Cortex of kidney (tissue), 1 donor: ENCODE measurements at places on chromosomes 3 and 15.

- no peak for DNase-seq
These were observed 61.0 kb downstream of the GTPBP8 start for GRCh38 chr3:113051787-113052186.

DNA sequence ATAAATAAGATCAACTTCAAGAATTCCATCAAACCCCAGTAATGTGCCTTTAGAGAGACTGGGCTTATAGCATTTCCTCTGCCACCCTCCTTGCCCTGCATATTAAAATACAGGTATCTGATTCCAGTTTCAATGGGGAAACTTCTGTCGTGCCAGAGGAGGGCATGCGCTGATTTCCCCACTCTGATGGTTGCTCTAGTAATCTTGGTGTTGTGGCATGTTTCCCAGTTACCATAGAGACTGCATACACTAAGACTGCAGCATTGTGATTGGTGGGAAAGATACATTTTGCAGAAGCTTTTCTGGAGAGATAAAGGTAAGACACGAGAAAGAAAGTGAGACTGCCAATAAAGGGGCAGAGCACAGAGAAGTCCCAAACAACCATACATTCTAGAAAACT lies 225.6 kb downstream of the TIGIT start:
- no peak for DNase-seq

GRCh38 chr15:68335655-68336054 lies 58.1 kb downstream of the FEM1B start:
- DNase-seq = no peak

GRCh38 chr15:27746401-27746955 lies 352.6 kb downstream of the OCA2 start:
- DNase-seq = no peak

DNA sequence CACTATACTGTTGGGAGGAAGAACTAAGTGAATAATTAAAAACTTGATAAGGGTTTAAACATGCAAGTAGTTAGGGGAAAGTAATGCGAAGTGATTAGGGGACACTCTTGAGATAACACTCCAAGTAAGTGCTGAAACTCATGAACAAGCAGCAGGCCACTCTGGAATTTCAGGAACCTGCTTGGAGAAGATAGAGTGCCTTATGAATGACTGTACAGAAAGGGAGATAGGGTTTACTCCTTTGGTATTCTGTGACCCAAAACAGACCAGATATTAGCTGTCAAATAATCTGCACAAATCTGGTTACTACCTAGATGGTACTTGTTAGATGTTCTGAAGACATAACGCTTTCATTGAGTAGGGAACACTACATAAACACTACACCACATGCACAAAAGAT lies 85.6 kb downstream of the FRMD4B start:
- DNase-seq = no peak

GRCh38 chr3:119261055-119261454 lies 20.4 kb upstream of the B4GALT4 start:
- no peak for DNase-seq

- no peak for DNase-seq
These were observed 89.1 kb upstream of the PHLDB2 start for GRCh38 chr3:111769992-111770352.

DNA sequence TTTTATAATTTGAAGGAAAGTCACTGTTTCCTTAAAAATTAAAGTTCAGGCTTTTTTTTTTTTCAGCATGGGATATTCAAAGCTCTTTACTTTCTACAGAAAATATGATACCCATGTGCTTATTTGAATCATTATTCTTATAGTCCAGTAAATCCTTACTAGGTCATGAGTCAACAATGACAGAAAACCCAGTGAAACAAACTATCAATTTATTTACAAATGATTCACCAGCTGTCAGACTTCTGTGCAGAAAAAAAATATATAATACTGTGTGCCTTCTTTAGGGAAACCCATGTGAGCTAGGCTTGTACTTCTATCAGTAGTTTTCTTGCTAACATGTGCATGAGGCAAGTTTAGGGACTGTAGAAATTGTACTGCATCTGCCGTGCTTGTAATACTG lies 1.2 kb downstream of the ACP3 start:
- DNase-seq = no peak

DNA sequence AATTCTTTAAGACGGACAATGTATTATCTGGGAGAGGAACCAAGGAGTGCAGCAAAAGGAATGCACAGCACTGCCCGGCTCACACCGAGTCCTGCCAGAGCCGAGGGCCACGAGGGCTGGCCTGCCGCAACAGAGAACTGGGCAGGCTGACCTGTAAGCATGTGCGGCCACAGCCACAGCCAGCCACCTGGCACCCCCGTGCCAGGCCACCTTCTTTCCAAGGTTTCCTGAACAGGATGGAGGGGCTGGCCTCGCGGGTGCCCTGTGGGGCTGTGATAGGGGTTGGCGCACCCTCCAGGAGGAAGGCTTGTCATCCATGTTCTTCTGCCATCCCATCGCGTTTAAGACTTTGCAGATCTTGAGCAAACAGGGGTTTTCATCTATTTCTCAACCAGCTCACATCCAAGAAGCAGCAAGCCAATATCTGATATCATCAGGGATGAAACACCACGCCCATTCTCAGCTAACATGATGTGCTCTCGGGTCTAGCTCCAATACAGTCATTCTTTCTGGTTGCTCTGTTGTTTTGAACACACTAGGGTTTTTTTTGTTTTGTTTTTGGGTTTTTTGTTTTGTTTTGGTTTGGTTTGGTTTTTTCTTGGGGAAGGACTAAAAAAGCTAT lies 10.2 kb downstream of the CA12 start:
- no peak for DNase-seq

GRCh38 chr3:43288850-43289249 lies 2.5 kb downstream of the SNRK start:
- no peak for DNase-seq

- no peak for DNase-seq
These were observed 157.2 kb upstream of the IL12A start for GRCh38 chr3:159831466-159831865.

GRCh38 chr3:171231361-171231760 lies 204.8 kb upstream of the SLC2A2 start:
- DNase-seq = no peak

GRCh38 chr3:64741341-64741740 lies 53.5 kb upstream of the ADAMTS9 start:
- DNase-seq = no peak

GRCh38 chr3:99637368-99638111 lies 854 bp upstream of the COL8A1 start:
- no peak for DNase-seq

DNA sequence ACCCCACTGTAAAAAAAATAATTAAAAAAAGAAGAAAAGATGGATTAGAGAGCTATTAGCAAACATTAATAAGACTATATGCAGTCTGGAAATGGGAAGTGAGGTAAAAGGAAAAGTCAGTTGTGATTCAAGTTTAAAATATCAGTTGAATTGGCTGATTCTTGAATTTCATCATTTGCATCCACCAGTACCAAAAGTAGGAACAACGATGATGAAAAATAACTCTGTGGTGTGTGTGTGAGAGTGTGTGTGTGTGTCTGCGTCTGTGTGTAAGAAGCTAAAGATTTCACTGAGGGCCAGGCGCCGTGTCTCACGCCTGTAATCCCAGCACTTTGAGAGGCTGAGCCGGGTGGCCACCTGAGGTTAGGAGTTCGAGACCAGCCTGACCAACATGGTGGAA lies 56.0 kb upstream of the SLC4A7 start:
- DNase-seq = no peak

DNA sequence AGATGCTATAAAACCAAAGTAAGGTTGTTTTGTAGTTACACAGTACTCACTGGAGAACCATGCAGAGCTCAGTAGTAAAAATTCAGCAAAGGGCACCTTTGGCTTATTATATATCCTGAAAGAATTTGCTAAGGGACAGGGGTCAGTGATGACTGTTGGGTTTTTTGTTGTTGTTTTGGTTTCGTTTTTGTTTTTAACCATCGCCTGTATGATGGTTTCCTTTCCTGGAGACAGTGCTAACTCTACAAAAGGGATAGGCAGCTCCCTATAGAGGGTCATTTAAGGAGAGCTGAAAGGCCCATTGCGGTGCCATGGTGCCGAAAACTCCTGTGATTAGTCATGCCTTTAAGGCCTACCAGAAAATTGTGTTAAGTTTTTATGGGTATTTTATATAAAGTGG lies 118.2 kb upstream of the GOLIM4 start:
- DNase-seq = no peak

- DNase-seq = no peak
These were observed 150.0 kb upstream of the CTDSPL start for GRCh38 chr3:37711721-37712120.

DNA sequence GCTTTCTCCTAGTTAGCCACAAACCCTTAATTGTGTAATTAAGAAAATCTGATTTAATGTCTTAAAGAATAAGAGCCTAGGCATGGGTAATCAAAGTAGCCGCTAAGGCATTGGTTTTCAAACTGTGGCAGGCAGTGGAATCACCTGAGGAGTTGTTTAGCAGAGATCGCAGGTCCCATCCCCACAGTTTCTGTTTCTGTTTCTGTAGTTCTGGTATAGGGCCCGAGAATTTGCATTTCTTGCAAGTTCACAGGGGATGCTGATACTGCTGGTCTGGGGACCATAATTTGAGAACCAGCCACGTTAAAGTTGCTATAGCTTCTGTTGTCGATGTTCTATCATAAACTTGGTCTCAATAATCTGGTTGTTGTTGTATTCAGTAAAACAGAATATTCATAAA lies 204.3 kb downstream of the ALCAM start:
- DNase-seq = no peak

DNA sequence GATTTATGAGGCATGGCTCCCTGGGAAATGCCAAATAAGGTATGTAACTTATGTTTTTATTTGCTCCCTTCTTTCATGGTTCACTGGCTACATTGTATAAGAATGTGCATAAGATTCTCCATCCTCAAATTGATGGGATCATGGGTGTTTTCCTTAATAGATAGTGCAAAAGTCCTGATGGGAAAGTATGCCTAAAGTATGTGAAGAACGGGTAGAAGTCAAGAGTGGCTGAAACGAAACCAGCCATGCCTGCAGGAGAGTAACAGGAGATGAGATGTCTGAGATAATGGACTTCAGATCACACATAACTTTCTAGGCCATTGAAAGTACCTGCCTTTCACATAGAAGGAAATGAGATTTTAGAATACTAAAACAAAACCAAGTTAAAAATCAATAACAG lies 56.5 kb downstream of the ZBBX start:
- no peak for DNase-seq

GRCh38 chr3:53495146-53495519 lies 722 bp downstream of the CACNA1D start:
- no peak for DNase-seq

DNA sequence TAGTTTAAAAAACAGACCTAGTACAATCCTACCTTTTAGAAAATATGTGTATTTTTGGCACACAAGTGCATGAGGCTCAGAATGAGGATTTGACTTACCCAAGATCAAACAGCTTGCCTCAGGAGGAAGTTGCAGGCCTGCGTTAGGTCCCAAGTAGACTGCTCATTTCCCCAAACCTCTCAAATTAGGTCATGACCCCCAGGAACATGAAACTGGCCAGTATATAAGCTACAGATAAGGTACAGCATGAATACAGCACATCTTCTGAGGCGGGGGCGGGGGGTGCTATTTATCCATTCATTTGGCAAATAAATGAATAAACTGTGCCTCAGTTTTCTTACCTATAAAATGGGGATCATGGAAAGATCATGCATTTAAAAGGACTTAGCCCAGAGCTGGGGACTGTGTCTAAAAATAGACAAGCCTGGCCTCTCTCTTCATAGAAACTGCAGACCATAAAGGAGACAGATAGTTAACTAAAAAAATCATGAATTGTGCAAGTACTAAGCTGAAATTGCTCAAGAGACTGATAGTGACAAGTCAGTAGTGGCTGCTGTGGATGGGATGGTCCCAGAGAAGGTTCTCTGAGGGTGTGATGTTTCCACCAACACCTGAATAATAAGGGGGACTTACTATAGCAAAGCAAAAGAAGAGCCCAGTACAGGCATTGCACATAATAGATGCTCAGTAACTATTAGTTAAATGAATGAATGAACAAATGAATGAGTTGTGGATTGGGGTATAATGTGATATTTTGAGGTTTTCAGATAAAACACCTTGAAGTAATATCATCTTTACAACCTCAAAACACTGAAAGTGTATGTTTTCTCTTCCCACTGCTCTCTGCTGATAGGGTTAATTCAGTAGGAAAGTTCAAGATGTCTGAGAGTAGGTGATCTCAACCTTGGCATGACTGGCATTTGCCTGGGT lies 258.5 kb upstream of the PROK2 start:
- no peak for DNase-seq

DNA sequence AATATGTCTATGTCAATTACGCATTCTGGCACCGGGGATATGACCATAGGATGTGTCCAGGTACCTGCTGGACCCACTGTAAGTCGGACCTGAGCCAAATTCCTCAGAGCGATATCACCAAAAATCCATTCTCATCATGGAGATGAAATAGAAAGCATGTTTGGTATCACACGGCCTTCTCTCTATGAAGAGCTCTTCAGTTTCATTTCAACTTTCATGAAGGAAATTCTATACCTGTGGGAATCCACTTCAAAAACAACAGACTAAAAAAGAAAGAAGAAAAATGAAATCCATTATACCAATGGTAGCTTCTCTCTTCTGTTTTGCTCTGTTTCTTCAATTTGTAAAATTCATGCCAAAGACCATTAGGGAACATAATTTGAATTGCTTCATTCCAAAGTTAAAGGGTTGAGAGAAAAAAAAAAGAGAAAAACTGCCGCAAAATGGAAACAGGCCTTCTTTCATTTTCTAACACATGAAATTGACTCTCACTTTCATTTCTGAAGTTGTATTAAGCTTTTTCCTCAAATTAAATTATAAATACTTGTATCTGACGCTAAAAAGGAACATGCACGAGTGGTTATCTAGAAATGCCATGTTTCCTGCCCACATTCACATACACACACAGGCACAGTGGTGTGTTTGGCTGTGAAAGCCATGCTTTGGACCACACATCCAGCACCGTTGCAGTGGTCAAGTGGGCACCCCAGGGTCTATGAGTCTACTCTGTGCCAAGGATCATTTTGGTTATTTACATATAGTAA lies 46.9 kb upstream of the DIPK2A start:
- DNase-seq = no peak

DNA sequence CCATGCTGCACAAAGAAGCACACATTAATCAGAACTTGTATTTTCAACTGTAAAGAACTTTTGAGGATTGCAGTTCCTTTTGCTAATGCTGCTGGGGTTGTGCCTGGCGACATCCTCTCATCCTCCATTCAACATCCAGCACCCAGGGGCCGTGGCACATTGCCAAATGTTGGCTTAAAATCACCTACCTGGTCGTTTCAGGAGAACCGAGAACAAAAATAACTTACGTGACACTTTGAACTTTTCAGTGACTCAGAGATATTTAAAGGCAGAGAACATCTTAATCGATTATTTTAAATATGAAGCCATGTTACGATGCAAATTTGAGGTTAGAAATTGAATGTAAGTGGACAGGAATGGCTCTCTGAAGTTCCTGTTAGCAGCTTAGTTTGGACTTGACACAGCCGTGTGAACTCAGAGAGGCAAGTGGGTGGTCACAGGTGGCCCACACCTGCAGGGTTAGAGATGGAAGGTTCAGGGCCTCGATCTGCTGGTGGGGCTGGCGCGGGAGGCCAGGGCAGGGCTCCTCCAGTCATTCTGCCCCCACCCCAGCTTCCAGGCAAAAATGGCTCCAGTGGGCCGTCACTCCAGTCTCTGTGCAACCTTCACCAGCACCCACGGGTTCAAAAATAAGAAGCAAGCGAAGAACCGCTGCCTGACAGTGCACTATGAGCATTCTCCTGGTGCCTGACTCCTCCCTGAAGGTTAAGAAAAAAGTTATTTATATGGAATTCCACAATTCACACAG lies 12.2 kb downstream of the LRRK1 start:
- DNase-seq = no peak

- DNase-seq = no peak
These were observed 33.1 kb downstream of the TBC1D5 start for GRCh38 chr3:17709236-17709810.

- no peak for DNase-seq
These were observed 3.6 kb downstream of the SNX1 start for GRCh38 chr15:64099379-64099778.
